ENCODE measurements at places on chromosomes 1 and 21. TPM values are rescaled to one million over a fixed set of nuclear protein-coding genes. Genes with fewer than 3 reads are reported as not detected.

DNA sequence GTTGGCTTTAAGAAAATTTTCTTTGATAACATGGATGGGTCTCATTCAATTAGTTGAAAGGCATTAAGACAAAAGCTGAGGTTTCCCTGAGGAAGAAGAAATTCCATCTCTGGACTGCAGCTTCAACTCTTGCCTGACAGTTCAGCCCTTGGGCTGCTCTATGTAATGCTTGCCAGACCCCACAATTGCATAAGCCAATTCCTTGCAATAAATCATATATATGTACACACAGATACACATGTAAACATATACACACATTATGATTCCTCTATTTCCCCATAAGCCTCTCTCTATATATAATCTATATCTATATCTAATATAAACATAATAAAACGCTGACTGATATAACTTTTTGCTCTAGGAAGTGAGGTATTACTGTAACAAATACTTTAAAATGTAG lies 301.5 kb upstream of the PRMT6 start:
- DNase-seq = no peak

DNA sequence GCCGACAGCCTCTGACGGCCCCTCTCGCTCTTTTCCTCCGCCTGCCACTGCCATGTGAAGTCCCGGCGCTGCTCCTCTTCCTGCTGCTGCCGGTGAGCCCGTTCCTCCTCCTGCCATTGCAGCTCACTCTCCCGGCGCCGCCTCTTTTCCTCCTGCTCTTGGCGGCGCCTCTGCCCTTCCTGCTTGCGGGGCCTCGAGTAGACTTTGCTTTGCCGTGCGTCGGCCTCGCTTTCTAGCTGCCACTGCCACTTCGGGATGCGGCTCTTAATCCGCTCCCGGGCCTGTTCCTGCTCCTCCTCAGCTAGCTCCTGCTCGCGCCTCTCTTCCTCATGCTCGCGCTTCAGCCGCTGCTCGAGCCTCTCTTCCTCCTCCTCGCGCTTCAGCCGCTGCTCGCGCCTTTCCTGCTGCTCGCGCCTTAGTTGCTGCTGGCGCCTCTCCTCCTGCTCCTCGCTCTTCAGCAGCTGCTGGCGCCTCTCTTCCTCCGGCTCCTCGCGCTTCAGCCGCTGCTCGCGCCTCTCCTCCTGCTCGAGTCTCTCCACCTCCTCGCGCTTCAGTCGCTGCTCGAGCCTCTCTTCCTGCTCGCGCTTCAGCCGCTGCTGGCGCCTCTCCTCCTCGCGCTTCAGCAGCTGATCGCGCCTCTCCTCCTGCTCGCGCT lies 4.3 kb downstream of the TCHH start:
- no peak for DNase-seq

- DNase-seq = no peak
These were observed 88.8 kb upstream of the GPR52 start for GRCh38 chr1:174358786-174359453.

- DNase-seq = no peak
These were observed 22.3 kb downstream of the SLC9A1 start for GRCh38 chr1:27132624-27133023.

GRCh38 chr1:234562334-234562733 lies 47.6 kb downstream of the IRF2BP2 start:
- DNase-seq = no peak

DNA sequence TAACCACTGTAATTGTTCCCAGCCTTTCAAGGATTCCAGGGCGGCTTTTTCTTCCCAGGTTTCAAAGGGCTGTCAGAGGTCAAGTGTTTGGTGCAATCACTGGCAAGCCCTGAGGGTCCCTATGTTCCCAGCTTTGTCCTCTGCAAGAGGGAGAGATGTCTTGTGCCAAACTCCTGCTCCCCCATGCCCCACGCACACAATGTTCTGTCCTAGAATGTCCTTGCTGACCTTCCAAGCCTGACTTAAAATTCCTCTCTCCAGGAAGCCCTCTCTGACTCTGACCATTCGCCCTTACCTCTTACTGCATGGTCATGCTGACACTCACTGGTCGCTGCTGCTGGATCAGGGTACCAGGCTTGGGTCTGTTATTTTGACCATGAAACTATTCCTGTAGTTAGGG lies 152.5 kb upstream of the KCND3 start:
- DNase-seq = no peak

DNA sequence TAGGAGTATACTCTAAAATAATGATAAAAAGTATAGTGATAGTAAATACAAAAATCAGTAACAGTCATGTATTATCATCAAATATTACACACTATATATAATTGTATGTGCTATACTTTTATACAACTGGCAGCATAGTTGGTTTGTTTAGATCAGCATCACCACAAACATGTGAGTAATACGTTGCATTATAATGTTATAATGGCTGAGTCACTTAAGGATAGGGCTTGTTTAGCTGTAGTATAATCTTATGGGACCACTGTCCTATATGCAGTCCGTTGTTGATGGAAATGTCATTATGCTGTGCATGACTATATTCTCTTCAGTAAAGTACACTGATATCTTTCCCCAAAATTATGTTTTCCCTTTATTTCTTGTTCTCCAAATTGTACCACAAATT lies 92.8 kb downstream of the LYPLAL1 start:
- DNase-seq = no peak

- DNase-seq = no peak
These were observed 156.8 kb downstream of the FOXD2 start for GRCh38 chr1:47594627-47595026.

The BRINP3 gene
- not detected for total RNA-seq

The SAMD13 gene
- total RNA-seq = 1.8 TPM

The FHAD1 gene
- 4.4 TPM for total RNA-seq

The RGS13 gene
- total RNA-seq = 0.56 TPM

The FCRL5 gene
- 0.54 TPM for total RNA-seq

The RHEX gene
- 6.1 TPM for total RNA-seq

The POLR3GL gene
- 16.9 TPM for total RNA-seq

All from thoracic aorta (tissue), 2 donors.